Chondrocyte (in vitro differentiated cells): ENCODE measurements at places on chromosomes 2 and 18. TPM values are rescaled to one million over a fixed set of nuclear protein-coding genes. Genes with fewer than 3 reads are reported as not detected.

GRCh38 chr2:201432038-201432620, 19.1 kb downstream of the TRAK2 start:
- no peak overlapping the region for H3K4me3 ChIP-seq
- peak overlapping the region; percentile 87 for H3K27ac ChIP-seq
- H3K4me1 ChIP-seq = peaks cover 34% of the 10 kb centered on the region
- H3K36me3 ChIP-seq = peaks cover 6% of the 10 kb centered on the region

GRCh38 chr18:58152216-58152615, 108.2 kb downstream of the NEDD4L start:
- H3K4me3 ChIP-seq = no peak overlapping the region
- H3K27me3 ChIP-seq = no peaks in the 10 kb centered on the region
- no peak overlapping the region for H3K27ac ChIP-seq
- no peaks in the 10 kb centered on the region for H3K4me1 ChIP-seq
- DNase-seq = no peak

- no peaks in the 10 kb centered on the region for H3K36me3 ChIP-seq
- no peak overlapping the region for H3K4me3 ChIP-seq
- no peak for DNase-seq
- peaks cover 12% of the 10 kb centered on the region for H3K27me3 ChIP-seq
These were observed 292.3 kb upstream of the CHAC2 start for GRCh38 chr2:53475321-53475720.

- H3K27ac ChIP-seq = no peak overlapping the region
- no peaks in the 10 kb centered on the region for H3K27me3 ChIP-seq
- H3K4me1 ChIP-seq = no peaks in the 10 kb centered on the region
- DNase-seq = no peak
- H3K4me3 ChIP-seq = no peak overlapping the region
These were observed 9.2 kb downstream of the LGALSL start for GRCh38 chr2:64462940-64463700.

- DNase-seq = no peak
- no peak overlapping the region for H3K4me3 ChIP-seq
- H3K27ac ChIP-seq = no peak overlapping the region
- H3K4me1 ChIP-seq = peaks cover 16% of the 10 kb centered on the region
These were observed 46.3 kb upstream of the STAM2 start for GRCh38 chr2:152221839-152222238.

DNA sequence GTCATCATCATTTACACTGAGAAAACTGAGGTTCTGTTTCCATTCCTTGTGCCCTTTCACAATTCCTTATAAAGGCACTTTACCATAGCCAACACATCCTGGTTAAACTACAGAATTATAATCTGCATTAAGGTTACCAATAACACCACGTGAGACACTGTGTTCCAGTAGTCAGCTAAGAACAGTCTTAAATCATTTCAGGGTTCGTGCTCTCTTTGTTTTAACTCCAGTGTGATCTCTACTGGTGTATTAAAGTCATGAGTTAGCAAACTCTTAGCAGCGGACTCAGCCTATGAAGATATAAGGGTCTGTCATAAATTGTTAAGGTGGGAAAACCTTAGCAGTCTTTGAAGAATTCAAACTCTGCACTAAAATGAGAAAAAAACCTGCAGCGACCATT, 53.0 kb downstream of the TCF4 start:
- H3K4me3 ChIP-seq = no peak overlapping the region
- H3K4me1 ChIP-seq = peaks cover 16% of the 10 kb centered on the region
- no peaks in the 10 kb centered on the region for H3K27me3 ChIP-seq
- H3K36me3 ChIP-seq = no peaks in the 10 kb centered on the region

GRCh38 chr2:183404392-183404791, 280.1 kb downstream of the NUP35 start:
- peak; percentile 65 for DNase-seq
- no peaks in the 10 kb centered on the region for H3K4me1 ChIP-seq
- H3K27me3 ChIP-seq = peaks cover 10% of the 10 kb centered on the region

GRCh38 chr2:139162957-139163356, 382.8 kb upstream of the NXPH2 start:
- H3K27me3 ChIP-seq = peaks cover 7% of the 10 kb centered on the region
- no peaks in the 10 kb centered on the region for H3K4me1 ChIP-seq
- no peak overlapping the region for H3K27ac ChIP-seq
- no peak overlapping the region for H3K4me3 ChIP-seq
- no peak for DNase-seq

DNA sequence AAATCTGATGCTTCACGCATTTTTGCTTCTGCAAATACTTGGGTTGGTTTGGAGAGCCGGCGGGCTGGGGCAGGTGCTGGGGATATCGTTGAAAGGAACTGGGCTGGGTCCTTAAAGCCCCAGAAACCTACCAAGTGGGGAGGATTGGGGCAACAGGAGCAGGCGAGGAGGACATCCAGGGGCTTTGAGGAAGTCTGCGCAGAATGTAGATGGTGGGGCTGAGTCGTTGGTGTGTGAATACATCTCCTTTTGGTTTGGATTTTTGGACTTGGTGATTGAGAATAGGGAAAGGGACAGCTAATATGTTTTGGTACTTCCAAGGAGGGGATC, 1.1 kb downstream of the DCC start:
- H3K4me1 ChIP-seq = peaks cover 23% of the 10 kb centered on the region
- no peaks in the 10 kb centered on the region for H3K36me3 ChIP-seq
- no peak overlapping the region for H3K4me3 ChIP-seq
- DNase-seq = no peak

- H3K27ac ChIP-seq = peak overlapping the region; percentile 78
- DNase-seq = no peak
- no peak overlapping the region for H3K4me3 ChIP-seq
- peaks cover 42% of the 10 kb centered on the region for H3K36me3 ChIP-seq
These were observed 181.8 kb downstream of the CTIF start for GRCh38 chr18:48720655-48721025.

- no peaks in the 10 kb centered on the region for H3K4me1 ChIP-seq
- H3K36me3 ChIP-seq = no peaks in the 10 kb centered on the region
- DNase-seq = no peak
- H3K27me3 ChIP-seq = no peaks in the 10 kb centered on the region
- no peak overlapping the region for H3K4me3 ChIP-seq
- no peak overlapping the region for H3K27ac ChIP-seq
These were observed 107.0 kb upstream of the ZC3H15 start for GRCh38 chr2:186379052-186379451.

DNA sequence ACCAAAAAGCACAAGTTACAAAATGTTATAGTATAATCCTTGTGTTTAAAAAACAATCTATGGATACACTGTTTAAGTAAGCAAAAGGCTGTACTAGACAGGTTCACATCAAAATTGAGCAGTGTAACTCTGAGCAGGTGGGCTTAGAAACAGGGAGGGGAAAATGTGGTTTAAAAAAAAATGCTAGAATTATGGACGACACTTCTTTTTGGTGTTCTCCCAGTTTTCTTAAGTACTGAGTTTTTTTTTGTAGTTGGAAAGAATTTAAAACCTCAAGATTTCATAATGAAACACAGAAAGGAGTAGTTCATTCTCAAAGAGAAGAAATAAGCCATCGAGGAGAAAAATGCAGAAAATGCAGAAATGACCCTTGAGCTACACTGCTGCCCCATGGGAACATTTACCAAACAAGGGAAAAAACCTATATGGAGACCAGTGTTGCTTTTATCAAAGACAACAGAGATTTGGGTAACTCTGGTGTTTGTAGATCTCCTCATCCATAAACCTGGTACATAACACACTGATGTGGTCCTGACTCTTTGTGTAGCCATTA, 100.7 kb downstream of the MYO5B start:
- H3K27me3 ChIP-seq = peaks cover 10% of the 10 kb centered on the region
- no peaks in the 10 kb centered on the region for H3K36me3 ChIP-seq
- no peak for DNase-seq
- H3K4me1 ChIP-seq = peaks cover 12% of the 10 kb centered on the region
- no peak overlapping the region for H3K27ac ChIP-seq
- H3K4me3 ChIP-seq = no peak overlapping the region

- no peak for DNase-seq
- no peak overlapping the region for H3K27ac ChIP-seq
- H3K4me1 ChIP-seq = no peaks in the 10 kb centered on the region
These were observed 397.8 kb downstream of the METTL4 start for GRCh38 chr18:2173486-2173885.

- H3K4me3 ChIP-seq = no peak overlapping the region
- H3K36me3 ChIP-seq = peaks cover 14% of the 10 kb centered on the region
- DNase-seq = no peak
- H3K27me3 ChIP-seq = no peaks in the 10 kb centered on the region
- H3K4me1 ChIP-seq = peaks cover 24% of the 10 kb centered on the region
These were observed 3.2 kb upstream of the PUS10 start for GRCh38 chr2:61021228-61021660.

GRCh38 chr18:42011053-42011452, 56.0 kb downstream of the PIK3C3 start:
- H3K27me3 ChIP-seq = no peaks in the 10 kb centered on the region
- H3K4me3 ChIP-seq = no peak overlapping the region
- no peak for DNase-seq
- H3K27ac ChIP-seq = no peak overlapping the region
- peaks cover 22% of the 10 kb centered on the region for H3K36me3 ChIP-seq

DNA sequence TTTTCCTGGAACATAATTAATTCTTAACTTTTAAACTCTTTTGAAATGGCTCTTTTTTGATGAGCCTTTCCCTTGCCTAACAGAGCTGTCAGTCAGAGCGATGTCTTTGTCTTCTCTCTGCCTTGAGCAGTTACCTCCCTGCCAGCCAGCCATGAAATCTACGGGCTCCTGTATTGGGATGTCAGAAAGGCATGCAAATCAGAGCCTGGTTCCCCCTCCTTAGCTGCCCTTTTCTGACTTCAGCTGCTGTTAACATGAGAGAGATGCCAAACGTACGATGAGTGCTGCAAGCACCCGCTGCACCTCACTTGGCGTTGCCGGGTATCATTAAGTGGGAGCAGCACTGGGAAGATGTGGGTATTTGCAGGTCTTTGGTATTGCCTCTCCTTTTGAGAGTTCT, 131.4 kb upstream of the BOD1L2 start:
- no peak overlapping the region for H3K4me3 ChIP-seq
- H3K36me3 ChIP-seq = no peaks in the 10 kb centered on the region
- no peak for DNase-seq

DNA sequence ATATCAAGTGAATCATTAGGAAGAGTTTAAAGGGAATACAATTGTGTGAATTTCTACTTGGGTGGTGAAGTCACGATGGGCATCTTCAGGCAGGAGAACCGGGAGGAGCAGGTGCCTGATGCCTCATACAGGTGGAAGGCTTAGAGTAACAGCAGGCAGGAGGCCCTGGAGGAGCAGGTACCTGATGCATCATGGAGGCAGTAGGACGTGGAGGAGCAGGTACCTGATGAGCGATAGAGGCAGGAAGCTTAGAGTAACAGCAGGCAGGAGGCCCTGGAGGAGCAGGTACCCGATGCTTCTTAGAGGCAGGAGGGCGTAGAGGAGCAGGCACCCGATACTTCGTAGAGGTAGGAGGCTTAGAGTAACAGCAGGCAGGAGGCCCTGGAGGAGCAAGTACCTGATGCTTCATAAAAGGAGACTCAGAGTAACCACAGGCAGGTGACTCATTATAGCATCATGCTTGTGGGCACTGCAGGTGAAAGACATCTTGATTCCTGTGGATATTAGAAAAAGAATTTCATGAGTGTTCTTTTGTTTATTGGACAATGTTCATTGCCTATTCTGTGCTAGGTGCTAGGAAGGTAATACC, 133.9 kb downstream of the ATP9B start:
- H3K36me3 ChIP-seq = peaks cover 7% of the 10 kb centered on the region
- no peaks in the 10 kb centered on the region for H3K27me3 ChIP-seq
- DNase-seq = no peak

GRCh38 chr2:152031747-152032306, 67.0 kb downstream of the CACNB4 start:
- H3K36me3 ChIP-seq = no peaks in the 10 kb centered on the region
- peaks cover 3% of the 10 kb centered on the region for H3K27me3 ChIP-seq
- DNase-seq = no peak
- H3K4me1 ChIP-seq = peaks cover 7% of the 10 kb centered on the region

- no peak for DNase-seq
- peak overlapping the region; percentile 80 for H3K4me3 ChIP-seq
- H3K27ac ChIP-seq = no peak overlapping the region
- no peaks in the 10 kb centered on the region for H3K36me3 ChIP-seq
These were observed 1.1 kb upstream of the FRZB start for GRCh38 chr2:182867426-182868053.

DNA sequence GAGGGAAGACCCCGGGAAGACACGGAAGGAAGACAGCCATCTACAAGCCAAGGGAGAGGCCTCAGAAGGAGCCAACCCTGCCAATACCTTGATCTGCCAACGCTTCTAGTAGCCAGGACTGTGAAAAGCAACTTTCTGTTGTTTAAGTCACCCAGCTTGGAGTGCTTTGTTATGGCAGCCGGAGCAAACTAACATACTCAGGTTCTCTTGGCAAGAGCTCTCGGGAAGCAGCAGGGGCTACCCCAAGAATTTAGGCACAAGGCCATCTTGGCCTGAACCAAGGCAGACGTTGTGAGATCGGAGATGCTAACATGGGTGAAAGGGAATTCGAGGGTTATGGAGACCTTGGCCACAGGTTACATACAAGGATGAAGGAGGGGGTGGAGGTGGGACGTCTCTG, 78.6 kb upstream of the KLHL29 start:
- H3K27me3 ChIP-seq = peaks cover 41% of the 10 kb centered on the region
- no peak overlapping the region for H3K27ac ChIP-seq
- H3K36me3 ChIP-seq = peaks cover 1% of the 10 kb centered on the region
- no peak overlapping the region for H3K4me3 ChIP-seq
- no peak for DNase-seq
- H3K4me1 ChIP-seq = peaks cover 2% of the 10 kb centered on the region

DNA sequence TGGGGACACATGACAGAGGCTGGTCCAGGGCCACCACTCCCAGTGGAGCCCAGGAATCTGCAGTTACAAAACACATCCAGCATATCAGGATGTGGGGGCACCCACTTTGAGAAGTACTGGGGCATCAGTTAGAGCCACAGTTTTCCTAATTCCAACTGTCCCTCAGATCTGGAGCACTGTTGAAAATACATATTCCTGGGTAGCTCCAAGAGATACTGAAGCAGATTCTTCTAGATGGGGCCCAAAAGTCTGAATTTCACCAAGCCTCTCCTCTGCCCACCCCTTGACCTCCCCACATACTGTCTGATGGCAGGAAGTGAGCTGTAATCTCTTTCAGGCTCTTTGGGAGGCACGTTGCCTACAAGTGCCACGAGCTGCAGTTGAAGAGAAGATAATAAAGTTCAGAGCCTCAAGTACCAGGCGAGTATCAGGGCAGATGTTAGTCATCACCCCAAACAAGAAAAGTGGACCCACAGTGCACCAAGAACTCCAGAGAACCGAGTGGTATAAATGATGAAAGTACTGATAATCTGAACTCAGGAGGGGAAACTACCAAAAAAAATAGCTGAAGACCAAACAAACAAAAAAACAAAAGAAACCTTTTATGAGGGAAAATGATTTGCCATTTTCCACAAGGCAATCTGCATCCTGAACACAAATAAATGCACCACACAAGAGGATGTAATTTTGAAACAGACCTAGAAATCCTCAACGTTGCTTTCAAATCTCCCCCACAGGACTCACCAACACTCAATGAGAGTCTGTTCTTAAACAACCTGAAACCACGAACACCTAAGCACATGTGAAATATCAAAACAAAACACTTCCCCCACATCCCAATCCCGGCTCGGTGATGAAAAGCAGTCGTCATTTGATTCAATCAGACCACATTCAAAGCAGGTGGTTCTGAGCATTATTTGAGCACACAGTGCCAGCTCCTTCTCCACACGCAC, 98.7 kb downstream of the TCF4 start:
- no peaks in the 10 kb centered on the region for H3K27me3 ChIP-seq
- no peak overlapping the region for H3K27ac ChIP-seq
- peaks cover 25% of the 10 kb centered on the region for H3K4me1 ChIP-seq
- DNase-seq = no peak

Gene PAX8
- 0.29 TPM in 1 of 3 replicates, not detected in the others for total RNA-seq

Gene VWA3B
- not detected in 3 replicates for total RNA-seq

Gene CNGA3
- not detected in 3 replicates for total RNA-seq

Gene TMEM178A
- 1.3 to 2.6 TPM (median 1.4 TPM) in 3 replicates for total RNA-seq

Gene DLGAP1
- total RNA-seq = 6.0 to 11.6 TPM (median 7.7 TPM) in 3 replicates

Gene ICA1L
- 4.9 to 6.6 TPM (median 6.6 TPM) in 3 replicates for total RNA-seq

Gene SLC1A4
- 40.1 to 139 TPM (median 136 TPM) in 3 replicates for total RNA-seq
